ENCODE measurements at places on chromosomes 1 and 21.

DNA sequence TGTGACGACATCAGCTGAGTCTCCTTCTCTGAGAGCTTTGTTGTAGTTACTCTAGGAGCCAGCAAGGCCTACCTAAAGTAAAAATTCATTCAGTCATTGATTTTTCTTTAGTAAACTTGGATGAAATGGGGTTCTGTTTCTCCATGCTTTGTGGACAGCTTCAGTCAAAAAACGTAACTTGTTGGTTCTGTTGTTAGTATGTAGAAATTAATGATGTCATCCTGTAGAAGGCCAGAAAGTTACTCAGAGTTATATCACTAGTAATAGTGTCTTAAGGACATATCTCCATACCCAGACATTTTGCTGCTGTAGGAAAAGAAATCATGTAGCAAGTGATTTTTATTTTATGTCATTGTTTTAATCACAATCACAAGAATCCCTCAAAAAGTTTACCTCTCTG is 43.0 kb downstream of the KDM1A start:
- no peak for DNase-seq

- DNase-seq: no peak
Observed at GRCh38 chr1:34066981-34067603, 97.9 kb downstream of the CSMD2 start.

- no peak for DNase-seq
Observed at GRCh38 chr1:231584117-231584516, 42.5 kb upstream of the DISC1 start.

- DNase-seq: no peak
Observed at GRCh38 chr1:192737306-192737705, 71.5 kb upstream of the RGS2 start.

GRCh38 chr1:162868972-162869371 is 8.0 kb upstream of the CCDC190 start:
- DNase-seq: no peak

- no peak for DNase-seq
Observed at GRCh38 chr1:157652859-157653493, 47.6 kb downstream of the FCRL3 start.

GRCh38 chr1:180988253-180988752 is 34.4 kb downstream of the STX6 start:
- peak; percentile 83 for DNase-seq

DNA sequence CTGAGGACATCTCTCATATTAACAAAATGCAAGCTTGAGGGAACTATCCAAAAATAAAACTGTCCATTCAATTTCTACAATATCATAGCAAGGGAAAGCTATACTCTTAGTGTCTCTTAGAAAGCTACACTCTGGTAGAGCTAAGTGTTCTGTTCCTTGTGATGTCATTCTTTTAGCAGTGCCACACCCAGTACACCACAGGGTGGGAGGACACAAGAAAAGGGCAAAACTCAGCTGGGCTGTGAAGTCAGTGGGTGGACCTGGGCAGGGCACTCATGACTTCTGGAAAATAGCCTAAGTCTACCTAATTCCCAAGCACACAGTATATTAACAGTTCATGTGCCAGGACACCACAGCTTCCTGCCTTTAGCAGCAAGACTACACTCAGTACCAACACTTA is 42.2 kb upstream of the TNFSF4 start:
- no peak for DNase-seq

DNA sequence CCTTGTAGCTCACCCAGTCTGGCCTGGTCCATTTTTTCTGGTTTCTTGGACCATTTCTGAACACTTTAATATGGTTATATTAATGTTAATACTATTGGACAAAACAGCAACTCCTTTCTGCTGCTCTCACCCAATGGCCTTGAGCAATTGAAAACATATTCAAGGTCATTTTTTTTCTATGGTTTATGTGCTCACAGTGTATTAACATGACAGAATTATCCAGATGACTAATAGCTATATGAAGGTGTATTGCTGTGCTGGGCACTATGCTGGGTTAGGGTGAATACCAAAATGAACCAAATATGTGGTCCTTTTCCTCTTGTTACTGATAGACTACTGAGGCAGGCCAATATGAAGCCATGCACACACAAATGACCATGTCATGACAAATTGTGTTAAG is 591.6 kb upstream of the PLXNA2 start:
- no peak for DNase-seq

Measured in DMS79 (cell line).